ENCODE measurements at places on chromosomes 12 and 14.

- no peak for DNase-seq
These were observed 276.1 kb upstream of the BTG1 start for GRCh38 chr12:92421701-92422100.

- no peak for DNase-seq
These were observed 62.6 kb downstream of the GALNT9 start for GRCh38 chr12:132266802-132267201.

- DNase-seq: no peak
These were observed 122.9 kb downstream of the MYRFL start for GRCh38 chr12:69947897-69948296.

- DNase-seq: no peak
These were observed 152.0 kb upstream of the AEBP2 start for GRCh38 chr12:19287302-19287701.

GRCh38 chr12:113874999-113875561 lies 91.0 kb downstream of the RBM19 start:
- DNase-seq: no peak

GRCh38 chr14:59338761-59339160 lies 126.4 kb downstream of the GPR135 start:
- no peak for DNase-seq

DNA sequence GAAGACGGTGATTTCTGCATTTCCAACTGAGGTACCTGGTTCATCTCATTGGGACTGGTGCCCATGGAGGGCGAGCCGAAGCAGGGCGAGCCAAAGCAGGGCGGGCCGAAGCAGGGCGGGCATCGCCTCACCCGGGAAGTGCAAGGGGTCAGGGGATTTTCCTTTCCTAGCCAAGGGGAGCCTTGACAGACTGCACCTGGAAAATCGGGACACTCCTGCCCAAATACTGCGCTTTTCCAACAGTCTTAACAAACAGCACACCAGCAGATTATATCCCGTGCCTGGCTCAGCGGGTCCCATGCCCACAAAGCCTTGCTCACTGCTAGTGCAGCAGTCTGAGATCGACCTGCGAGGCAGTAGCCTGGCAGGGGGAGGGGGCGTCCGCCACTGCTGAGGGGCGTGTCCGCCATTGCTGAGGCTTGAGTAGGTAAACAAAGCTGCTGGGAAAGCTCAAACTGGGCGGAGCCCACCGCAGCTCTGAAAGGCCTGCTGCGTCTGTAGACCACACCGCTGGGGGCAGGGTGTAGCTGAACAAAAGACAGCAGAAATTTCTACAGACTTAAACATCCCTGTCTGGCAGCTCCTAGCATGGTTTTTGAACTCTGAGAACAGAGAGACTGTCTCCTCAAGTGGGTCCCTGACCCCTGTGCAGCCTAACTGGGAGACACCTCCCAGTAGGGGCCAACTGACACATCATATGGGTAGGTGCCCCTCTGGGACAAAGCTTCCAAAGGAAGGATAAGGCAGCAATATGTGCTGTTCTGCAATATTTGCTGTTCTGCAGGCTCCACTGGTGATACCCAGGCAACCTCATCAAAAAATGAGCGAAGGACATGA lies 77.2 kb downstream of the BAZ1A start:
- no peak for DNase-seq

- DNase-seq: no peak
These were observed 224.5 kb upstream of the FOXG1 start for GRCh38 chr14:28542040-28542439.

- DNase-seq: no peak
These were observed 1.3 kb downstream of the NINJ2 start for GRCh38 chr12:661720-662486.

GRCh38 chr14:35988972-35989690 lies 163.0 kb downstream of the BRMS1L start:
- DNase-seq: no peak

DNA sequence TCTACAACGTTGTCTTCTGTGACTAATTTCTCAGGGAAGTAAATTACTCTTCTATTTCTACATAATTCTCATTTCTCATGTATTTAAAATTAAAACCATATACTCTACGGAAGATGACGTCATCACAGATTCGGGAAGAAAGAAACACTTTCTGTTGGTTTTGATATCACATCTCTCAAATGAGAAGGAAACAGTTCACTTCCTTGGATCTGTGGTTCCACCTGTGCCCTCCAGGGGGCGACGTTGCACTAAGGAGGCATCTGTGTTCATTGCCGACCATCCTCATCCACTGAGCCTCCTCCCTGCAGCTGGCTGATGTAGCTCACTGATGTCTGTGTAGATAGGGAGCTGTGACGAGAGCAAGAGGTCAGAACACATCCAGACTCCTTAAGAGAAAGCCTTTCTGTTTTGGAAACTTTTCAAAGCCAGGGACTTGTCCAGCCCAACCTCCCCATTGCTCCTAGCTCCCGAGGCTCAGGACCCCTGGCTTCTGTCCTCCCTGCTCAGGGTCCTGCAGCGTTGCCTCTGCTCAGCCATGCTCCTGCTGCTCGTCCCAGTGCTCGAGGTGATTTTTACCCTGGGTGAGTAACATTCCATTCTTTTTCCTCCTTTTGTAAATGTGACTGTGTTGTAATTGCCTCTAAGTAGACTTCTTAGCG lies 172.7 kb upstream of the OR4E1 start:
- DNase-seq: no peak

GRCh38 chr12:38904537-38905479 lies 583 bp downstream of the CPNE8 start:
- peak; percentile 96 for DNase-seq

Measured in CD14-positive monocyte (primary cell).